Ascending aorta (tissue), 2 donors: ENCODE measurements at places on chromosomes 1 and 21.

- H3K36me3 ChIP-seq, result no peaks in the 10 kb centered on the region
- no peak overlapping the region for H3K4me3 ChIP-seq
- H3K27ac ChIP-seq, result no peak overlapping the region
- DNase-seq, result no peak
- no peaks in the 10 kb centered on the region for H3K4me1 ChIP-seq
Measured at GRCh38 chr1:59685666-59686065, 129.1 kb upstream of the HOOK1 start.

GRCh38 chr1:15833842-15834405, 13.6 kb upstream of the SPEN start:
- no peak for DNase-seq
- H3K27ac ChIP-seq, result peak overlapping the region; percentile 100
- H3K36me3 ChIP-seq, result no peaks in the 10 kb centered on the region
- H3K4me1 ChIP-seq, result peaks cover 33% of the 10 kb centered on the region
- H3K27me3 ChIP-seq, result no peaks in the 10 kb centered on the region

GRCh38 chr21:33938381-33938780, 22.8 kb upstream of the ATP5PO start:
- no peak overlapping the region for H3K27ac ChIP-seq
- H3K4me1 ChIP-seq, result no peaks in the 10 kb centered on the region
- H3K36me3 ChIP-seq, result no peaks in the 10 kb centered on the region

DNA sequence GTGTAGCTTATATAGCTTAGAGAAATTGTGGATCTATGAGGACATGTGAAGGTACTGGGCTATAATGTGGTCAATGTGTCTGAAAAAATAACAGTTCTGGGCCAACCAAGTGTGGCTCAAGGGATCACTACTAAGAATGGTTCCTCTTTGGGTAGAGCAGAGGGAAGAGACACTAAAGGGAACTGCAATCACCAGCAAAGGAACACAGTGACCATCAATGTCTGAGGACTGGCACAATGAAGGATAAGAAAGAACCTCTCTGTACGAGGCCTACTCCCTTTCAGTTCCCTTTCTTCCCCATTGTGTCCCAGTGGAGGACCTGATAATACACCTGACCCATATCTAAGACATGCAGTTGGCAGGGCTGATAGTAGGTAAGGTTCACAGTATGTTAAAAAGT, 89.9 kb upstream of the JAK1 start:
- H3K4me3 ChIP-seq, result no peak overlapping the region
- no peaks in the 10 kb centered on the region for H3K27me3 ChIP-seq
- no peak overlapping the region for H3K27ac ChIP-seq
- DNase-seq, result no peak

DNA sequence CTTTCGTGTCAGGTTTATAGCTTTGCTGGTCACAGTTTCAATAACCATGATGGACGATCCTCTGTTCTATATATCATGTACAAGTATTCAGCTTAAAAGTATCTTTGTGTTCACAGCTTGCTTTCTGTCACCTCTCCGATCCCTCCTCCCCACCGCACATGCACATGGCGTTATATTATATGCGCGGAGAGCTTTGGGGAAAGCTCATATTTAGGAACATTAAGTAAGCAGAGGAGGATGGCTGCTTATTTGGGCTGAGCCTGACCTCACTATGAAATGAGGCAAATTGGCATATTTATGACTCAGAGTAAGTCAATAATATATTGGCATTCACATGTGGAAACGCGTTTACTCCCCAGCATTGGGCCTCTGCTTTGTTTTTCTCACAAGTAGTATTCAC, 360.5 kb downstream of the HLX start:
- no peak overlapping the region for H3K4me3 ChIP-seq
- H3K36me3 ChIP-seq, result no peaks in the 10 kb centered on the region
- H3K27ac ChIP-seq, result no peak overlapping the region
- no peaks in the 10 kb centered on the region for H3K4me1 ChIP-seq

DNA sequence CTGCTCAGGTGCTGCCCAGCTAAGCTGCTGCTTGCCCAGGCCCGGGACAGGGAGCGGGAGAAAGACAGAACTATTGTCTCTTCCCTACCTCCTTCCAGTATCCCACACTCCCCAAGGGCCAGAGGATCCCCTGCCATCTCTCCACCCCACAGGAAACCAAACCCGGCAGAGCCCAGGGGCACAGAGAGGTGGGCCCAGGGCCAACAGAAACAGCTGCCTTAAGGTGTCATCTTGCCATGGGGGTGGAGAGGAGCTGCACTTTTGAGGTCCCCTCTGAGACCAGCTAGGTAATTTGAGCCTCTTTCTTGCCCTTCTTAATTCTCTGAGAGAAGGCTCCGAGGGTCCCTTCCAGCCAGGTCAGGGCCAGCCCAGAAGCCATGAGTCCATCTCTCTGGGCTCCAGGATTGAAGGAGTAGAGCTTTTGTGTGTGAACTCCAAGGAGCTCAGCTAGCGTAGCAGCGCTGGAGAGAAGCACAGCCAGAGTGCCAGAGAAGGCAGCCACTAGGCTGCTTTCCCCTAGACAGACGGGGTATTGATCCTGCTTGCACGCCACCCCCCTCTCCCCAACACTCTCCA, 9.7 kb upstream of the GPR61 start:
- H3K4me3 ChIP-seq, result no peak overlapping the region
- H3K4me1 ChIP-seq, result no peaks in the 10 kb centered on the region
- no peak overlapping the region for H3K27ac ChIP-seq
- no peaks in the 10 kb centered on the region for H3K27me3 ChIP-seq
- no peaks in the 10 kb centered on the region for H3K36me3 ChIP-seq
- no peak for DNase-seq

GRCh38 chr1:100989306-100990077, 36.1 kb downstream of the DPH5 start:
- no peak overlapping the region for H3K27ac ChIP-seq
- H3K4me1 ChIP-seq, result no peaks in the 10 kb centered on the region
- no peak overlapping the region for H3K4me3 ChIP-seq
- DNase-seq, result no peak

DNA sequence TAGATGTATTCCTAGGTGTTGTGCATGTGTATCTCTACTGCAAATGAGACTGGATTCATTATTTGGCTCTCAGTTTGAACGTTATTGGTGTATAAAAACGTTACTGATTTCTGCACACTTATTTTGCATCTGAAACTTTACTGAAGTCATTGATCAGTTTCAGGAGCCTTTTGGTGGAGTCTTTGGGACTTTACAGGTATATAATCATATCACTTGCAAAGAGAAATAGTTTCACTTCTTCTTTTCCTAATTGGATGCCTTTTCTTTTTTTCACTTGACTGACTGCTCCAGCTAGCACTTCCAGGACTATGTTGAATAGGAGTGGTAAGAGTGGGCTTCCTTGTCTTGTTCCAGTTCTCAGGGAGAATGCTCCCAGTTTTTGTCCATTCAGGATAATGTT, 252.2 kb downstream of the SMYD3 start:
- no peaks in the 10 kb centered on the region for H3K4me1 ChIP-seq
- DNase-seq, result no peak
- H3K27me3 ChIP-seq, result no peaks in the 10 kb centered on the region
- H3K4me3 ChIP-seq, result no peak overlapping the region
- H3K36me3 ChIP-seq, result no peaks in the 10 kb centered on the region
- H3K27ac ChIP-seq, result no peak overlapping the region

GRCh38 chr1:66335859-66336640, 197.9 kb upstream of the SGIP1 start:
- H3K27me3 ChIP-seq, result no peaks in the 10 kb centered on the region
- DNase-seq, result peak; percentile 72
- no peaks in the 10 kb centered on the region for H3K4me1 ChIP-seq

DNA sequence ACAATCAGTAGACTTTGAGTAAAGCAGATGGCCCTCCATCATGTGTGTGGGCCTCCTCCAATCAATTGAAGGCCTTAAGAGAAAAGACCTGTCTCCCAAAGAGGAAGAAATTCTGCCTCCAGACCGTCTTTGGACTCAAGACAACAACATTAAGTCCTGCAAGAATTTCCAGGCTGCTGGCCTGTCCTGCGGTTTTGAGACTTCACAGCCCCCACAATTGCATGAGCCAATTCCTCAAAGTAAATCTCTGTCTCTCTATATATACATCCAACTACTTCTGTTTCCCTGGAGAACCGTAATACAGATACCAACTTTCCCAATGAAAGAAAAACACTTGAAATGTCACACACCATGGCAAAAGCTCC, 16.4 kb downstream of the REG4 start:
- no peaks in the 10 kb centered on the region for H3K36me3 ChIP-seq
- H3K27me3 ChIP-seq, result no peaks in the 10 kb centered on the region
- no peak overlapping the region for H3K27ac ChIP-seq
- no peak for DNase-seq

- H3K27me3 ChIP-seq, result no peaks in the 10 kb centered on the region
- DNase-seq, result no peak
- no peak overlapping the region for H3K27ac ChIP-seq
- H3K4me1 ChIP-seq, result peaks cover 17% of the 10 kb centered on the region
- H3K36me3 ChIP-seq, result no peaks in the 10 kb centered on the region
Measured at GRCh38 chr1:227945891-227946623, 1.7 kb downstream of the WNT9A start.

- H3K36me3 ChIP-seq, result no peaks in the 10 kb centered on the region
- DNase-seq, result no peak
- no peaks in the 10 kb centered on the region for H3K4me1 ChIP-seq
- H3K27me3 ChIP-seq, result no peaks in the 10 kb centered on the region
- H3K27ac ChIP-seq, result no peak overlapping the region
Measured at GRCh38 chr1:87089823-87090222, 175.4 kb downstream of the HS2ST1 start.

- H3K4me3 ChIP-seq, result no peak overlapping the region
- H3K4me1 ChIP-seq, result peaks cover 3% of the 10 kb centered on the region
- no peak overlapping the region for H3K27ac ChIP-seq
- DNase-seq, result no peak
- H3K27me3 ChIP-seq, result no peaks in the 10 kb centered on the region
- peaks cover 7% of the 10 kb centered on the region for H3K36me3 ChIP-seq
Measured at GRCh38 chr1:1535201-1536018, 5.0 kb downstream of the TMEM240 start.

- no peaks in the 10 kb centered on the region for H3K4me1 ChIP-seq
- no peak overlapping the region for H3K27ac ChIP-seq
- H3K36me3 ChIP-seq, result peaks cover 86% of the 10 kb centered on the region
- no peaks in the 10 kb centered on the region for H3K27me3 ChIP-seq
- no peak for DNase-seq
- no peak overlapping the region for H3K4me3 ChIP-seq
Measured at GRCh38 chr1:109351457-109351856, 44.6 kb upstream of the MYBPHL start.

DNA sequence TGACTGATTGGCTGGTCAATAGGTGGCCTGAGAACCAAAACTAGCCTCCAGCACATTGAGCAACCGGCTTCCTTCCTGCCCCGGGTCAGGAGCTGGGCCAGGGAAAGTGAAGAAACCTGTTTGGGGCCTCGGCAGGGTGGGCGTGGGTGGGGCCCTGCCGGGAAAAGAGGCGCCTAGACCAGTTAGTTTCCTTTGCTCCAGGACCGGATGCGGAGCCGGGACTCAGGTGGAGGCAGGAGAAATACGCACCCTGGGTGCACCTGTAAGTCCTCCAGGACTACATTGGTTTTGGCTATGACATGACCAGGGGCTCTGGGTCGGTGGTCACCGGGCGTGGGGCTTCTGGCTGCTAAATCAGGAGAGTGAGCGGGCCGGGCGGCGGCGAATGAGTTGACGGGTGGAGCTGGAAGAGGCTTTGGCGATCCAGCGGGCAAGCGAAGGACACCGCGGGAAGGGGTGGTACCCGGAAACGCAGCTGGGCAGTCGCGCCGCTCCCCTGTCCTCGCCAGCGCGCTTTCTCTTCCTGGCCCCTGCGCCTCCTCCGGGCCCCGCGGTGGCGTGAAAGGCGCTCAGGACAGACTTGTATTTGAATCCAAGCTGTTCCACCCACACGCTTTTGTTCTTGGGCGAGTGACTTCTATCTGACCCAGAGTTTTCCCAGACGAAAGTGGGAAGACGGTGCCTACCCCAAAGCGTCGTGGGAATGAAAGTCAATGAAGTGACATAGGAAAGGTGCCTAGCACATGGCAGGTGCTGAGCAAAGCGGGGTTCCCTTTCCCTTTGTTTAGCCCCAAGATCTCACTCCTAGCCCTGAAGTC, 30.6 kb upstream of the JUN start:
- H3K4me1 ChIP-seq, result peaks cover 5% of the 10 kb centered on the region
- H3K4me3 ChIP-seq, result no peak overlapping the region
- DNase-seq, result peak; percentile 72
- H3K27ac ChIP-seq, result peak overlapping the region; percentile 86
- H3K27me3 ChIP-seq, result no peaks in the 10 kb centered on the region

GRCh38 chr21:25280061-25280460, 327.2 kb downstream of the MRPL39 start:
- no peak overlapping the region for H3K4me3 ChIP-seq
- no peak overlapping the region for H3K27ac ChIP-seq
- no peaks in the 10 kb centered on the region for H3K4me1 ChIP-seq
- DNase-seq, result no peak
- H3K27me3 ChIP-seq, result no peaks in the 10 kb centered on the region
- no peaks in the 10 kb centered on the region for H3K36me3 ChIP-seq

- H3K27me3 ChIP-seq, result no peaks in the 10 kb centered on the region
- no peaks in the 10 kb centered on the region for H3K4me1 ChIP-seq
- no peak overlapping the region for H3K4me3 ChIP-seq
- H3K27ac ChIP-seq, result no peak overlapping the region
- DNase-seq, result no peak
Measured at GRCh38 chr1:3740042-3740441, 12.2 kb upstream of the CCDC27 start.

DNA sequence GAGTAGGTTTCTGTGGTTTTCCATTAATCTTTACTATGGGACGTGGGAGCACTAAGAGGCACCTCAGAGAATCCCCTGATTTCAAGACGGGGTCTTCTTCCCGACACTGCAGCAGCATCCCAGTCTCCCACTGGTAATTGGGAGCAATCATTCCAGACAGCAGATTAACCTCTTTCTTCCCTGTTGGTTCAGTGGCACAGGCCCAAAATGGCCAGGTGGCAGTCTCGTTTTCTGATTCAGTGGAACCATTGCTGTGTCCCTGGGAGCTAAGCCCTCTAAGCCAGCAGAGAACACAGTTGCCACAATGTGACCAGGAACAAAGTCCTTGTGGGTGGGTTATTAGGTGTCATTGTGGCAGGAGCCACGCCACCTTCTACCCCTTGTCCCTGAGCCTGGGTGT, 342.1 kb downstream of the MATN1 start:
- H3K4me1 ChIP-seq, result no peaks in the 10 kb centered on the region
- H3K4me3 ChIP-seq, result no peak overlapping the region
- no peaks in the 10 kb centered on the region for H3K27me3 ChIP-seq
- DNase-seq, result peak; percentile 21
- no peaks in the 10 kb centered on the region for H3K36me3 ChIP-seq
- no peak overlapping the region for H3K27ac ChIP-seq

DNA sequence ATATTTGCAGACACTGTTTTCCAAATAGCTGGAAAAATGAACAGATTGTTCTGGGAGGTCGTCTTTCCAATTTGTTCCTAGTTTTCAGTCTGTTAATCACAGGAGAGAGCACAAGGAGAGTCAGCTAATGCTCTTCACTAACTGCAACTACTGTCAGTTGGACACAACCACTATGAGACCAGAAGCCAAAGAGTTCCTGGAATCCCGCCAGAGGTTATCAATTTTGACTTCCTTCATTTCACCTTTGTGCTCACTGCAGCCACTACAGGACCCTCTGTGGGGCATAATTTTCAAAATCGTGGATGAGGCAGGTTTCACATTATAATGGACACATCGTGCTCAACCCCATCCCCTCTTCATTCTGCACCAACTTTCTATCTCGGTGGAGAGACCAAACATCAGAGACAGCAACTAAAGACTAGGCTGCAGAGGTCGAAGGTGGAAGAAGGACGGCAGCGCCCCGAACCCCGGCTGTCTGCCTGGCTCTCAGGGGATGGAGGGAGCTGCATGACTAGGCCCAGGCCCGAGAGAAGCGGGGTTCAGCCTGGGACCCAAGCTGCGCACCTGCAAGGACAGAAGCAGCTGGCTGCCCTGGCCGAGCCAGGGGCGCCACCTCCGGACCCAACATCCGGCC, 602 bp downstream of the KIAA0319L start:
- peak overlapping the region; percentile 97 for H3K27ac ChIP-seq
- H3K4me3 ChIP-seq, result peak overlapping the region; percentile 98
- no peak for DNase-seq
- H3K4me1 ChIP-seq, result peaks cover 4% of the 10 kb centered on the region
